ENCODE measurements at places on chromosomes 4 and X.

DNA sequence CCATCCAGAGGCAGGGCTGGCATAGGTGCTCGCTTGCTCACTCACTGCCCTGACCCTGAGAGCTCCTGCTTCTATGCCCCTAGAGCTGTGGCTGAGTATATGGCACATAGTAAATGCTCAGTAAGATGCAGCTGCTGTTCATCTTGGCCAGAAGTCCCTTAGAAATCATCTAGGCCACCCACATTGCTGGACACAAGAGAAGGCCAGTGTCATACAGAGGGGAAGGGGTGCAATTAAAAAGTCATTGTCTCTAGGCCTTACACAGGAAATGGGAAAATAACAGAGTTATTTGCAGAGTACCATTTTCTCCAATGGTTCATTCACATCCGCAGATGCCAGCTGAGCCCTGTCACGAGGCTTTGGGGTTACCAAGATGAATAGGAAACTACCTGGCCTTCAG is 88.8 kb downstream of the MAMLD1 start:
- DNase-seq: no peak

DNA sequence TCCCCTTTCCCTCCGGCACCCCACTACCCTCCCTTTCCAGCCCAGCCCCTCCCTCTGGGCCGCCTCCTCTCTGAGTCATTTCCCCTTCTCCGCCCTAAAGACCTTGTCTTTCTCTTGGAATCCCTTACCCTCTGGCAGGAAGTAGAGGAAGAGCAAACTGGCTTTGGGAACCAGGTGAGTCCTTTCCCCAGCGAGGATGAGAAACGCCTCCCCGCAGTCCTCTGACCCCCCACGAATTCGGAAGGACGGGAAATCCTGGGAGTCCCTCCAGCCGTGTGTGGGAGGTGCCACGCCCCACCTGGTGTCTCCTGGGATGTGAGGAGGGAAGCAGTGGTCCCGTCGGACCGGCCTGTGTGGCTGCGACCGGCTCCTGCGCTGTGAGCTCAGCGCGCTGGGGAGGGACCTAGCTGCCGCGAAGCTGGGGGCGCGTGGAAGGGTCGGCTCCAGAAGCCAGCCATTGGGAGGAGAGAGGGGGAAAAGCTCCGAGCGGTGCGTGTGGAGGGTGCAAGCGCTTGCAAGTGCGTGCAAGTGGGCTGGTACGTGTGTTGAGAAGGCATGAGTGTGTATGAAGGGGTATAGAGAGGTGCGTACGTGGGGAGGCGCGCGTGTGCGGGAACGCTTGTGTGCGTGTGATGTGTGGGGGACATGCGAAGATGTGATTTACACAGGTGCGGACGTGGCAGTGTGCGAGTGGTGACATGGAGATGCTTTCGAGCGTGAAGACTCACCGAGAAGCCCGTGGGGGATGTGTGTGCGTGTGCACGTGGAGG is 46.3 kb downstream of the TEX13B start:
- no peak for DNase-seq

GRCh38 chr4:109547394-109547793 is 12.7 kb upstream of the MCUB start:
- peak; percentile 62 for DNase-seq

DNA sequence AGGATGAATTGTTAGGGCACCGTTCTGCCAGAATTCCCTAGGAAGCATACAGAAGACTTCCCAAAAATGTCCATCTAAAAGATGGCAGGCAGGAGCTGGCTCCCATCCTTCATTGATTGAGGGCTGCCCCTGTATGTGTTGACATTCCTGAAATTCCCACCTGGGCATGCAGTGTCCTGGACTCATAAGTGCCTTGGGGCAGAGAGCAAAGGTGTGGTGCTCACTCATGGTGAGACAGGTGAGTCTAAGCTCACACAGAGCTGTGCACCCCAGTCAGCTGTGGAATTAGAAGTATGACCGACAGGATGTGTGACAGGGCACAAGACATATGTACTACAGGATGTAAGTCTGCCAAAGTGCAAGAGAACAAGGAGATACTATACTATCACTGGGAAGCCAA is 271.9 kb downstream of the MID1IP1 start:
- DNase-seq: no peak

GRCh38 chr4:66943112-66943511 is 602.2 kb downstream of the CENPC start:
- no peak for DNase-seq

GRCh38 chr4:82745173-82745842 is 53.3 kb downstream of the SCD5 start:
- DNase-seq: no peak

GRCh38 chr4:47719576-47719975 is 118.3 kb downstream of the CORIN start:
- DNase-seq: no peak

DNA sequence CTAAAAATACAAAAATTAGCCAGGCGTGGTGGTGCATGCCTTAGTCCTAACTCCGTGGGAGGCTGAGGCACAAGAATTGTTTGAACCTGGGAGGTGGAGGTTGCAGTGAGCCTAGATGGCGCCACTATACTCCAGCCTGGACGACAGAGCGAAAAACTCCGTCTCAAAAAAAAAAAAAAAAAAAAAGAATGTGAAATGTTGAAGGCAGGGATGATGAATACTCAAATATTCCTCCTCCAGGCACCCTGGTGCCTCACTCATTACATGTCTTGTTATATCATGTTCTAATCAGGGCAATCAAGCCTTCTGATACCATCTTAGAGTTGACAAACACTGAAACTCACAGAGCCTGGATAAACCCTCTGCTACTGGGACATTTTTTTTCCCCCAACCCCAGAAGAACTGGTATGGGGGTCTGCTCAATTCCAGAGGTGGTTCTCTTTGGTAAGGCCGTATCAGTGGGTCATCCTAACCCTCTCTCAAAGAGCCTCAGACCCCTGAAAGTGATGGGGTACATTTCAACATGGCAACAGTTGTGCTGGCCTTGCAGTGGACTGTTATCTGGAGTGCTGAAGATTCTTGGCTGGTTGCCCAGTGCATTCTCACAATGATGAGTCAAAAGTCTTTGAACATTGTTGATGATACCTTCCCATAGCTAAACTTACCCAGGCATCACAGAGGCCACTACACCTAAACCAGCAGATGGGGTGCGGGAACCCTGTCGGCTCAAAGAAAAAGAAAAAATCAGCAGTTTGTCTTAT is 2.4 kb upstream of the SH3KBP1 start:
- DNase-seq: no peak

DNA sequence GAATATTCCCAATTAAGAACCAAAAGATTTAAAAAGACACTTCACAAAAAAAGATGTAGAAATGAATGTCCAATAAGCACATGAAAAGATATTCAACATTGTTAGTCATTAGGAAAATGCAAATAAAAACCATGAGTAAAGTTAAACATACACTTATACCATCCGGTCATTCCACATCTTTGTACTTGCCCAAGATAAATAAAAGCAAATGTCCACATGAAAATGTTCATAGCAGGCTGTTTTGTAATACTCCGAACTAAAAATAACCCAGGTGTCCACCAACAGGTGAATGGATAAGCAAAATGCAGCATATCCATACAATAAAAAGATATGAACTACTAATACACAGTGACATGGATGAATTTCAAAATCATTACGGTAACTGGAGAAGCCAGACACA is 28.6 kb upstream of the ZCCHC4 start:
- DNase-seq: no peak

DNA sequence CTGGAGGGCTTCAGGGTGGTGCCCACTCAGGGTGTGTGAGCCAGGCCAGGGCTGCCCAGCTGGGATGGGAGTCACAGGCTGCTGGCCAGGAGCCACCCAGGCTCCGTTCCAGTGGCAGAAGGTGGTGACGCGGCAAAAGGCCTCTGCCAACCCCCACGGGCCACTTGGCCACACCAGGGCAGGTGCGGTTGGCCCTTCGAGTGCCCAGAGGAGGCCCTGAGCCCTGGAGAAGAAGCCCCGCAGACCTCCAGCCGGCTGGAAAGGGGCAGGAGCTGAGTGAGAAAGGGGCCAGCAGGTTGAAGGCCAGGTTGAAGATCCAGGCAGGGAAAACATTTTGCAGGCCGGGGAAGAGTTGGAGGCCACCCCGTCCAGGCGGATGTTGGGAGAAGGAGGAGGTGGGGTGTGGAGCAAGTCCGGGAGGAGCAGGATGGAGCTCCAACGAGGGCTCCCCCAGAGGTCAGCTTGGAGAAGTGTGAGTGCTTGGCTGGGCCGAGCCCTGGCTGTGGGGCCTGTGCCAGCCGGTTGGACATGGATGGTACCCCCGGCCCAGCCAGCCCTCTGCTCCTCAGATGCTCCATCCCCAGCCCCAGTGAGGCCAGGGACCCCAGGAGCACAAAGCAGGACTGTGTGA is 2.8 kb upstream of the CPLX1 start:
- DNase-seq: no peak

DNA sequence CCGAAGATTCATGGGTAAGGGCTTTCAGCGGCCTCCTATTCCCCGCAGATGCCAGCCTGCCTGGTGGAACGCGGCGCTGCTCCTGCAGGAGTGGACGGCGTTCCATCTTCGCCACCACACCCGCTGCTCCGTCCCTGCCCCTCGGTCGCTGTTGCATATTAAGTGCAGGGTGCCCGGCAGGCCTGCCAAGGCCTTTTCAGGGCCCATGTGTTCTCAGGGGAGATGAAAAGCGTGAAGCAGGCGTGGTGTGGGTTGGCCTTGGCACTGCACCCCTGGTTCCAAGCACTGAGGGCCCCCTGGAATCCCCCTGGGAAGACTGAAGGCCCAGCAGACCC is 52.0 kb downstream of the SORCS2 start:
- DNase-seq: no peak

GRCh38 chr4:112082954-112083586 is 62.2 kb upstream of the FAM241A start:
- peak; percentile 69 for DNase-seq

GRCh38 chr4:40321574-40322275 is 13.4 kb upstream of the CHRNA9 start:
- no peak for DNase-seq

Measured in retinal pigment epithelial cell (primary cell).